Mesenteric fat pad (tissue), 1 donor: ENCODE measurements at places on chromosomes 7 and 10. TPM values are rescaled to one million over a fixed set of nuclear protein-coding genes. Genes with fewer than 3 reads are reported as not detected.

- DNase-seq: no peak
Observed at GRCh38 chr10:79938728-79939406, 10.0 kb downstream of the SFTPD start.

DNA sequence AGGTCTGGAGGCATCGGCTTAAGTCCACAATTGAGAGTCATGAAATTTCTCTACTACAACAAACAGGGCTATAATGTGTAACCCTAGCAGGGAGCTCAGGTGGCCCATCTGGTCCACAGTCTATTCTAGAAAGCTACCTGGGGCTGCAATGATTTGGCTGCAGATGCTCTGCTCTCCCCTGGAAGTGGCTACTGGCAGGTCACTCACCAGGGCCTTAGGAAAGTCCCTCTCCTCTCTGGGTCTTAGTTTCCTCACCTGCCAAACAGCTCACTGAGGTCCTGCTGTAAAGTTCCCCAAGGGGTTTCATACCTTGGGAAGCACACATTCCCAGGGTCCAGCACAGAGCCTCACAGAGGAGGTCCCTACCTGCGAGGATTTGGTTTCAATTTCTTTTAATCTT lies 2.5 kb downstream of the IGFBP3 start:
- no peak for DNase-seq

DNA sequence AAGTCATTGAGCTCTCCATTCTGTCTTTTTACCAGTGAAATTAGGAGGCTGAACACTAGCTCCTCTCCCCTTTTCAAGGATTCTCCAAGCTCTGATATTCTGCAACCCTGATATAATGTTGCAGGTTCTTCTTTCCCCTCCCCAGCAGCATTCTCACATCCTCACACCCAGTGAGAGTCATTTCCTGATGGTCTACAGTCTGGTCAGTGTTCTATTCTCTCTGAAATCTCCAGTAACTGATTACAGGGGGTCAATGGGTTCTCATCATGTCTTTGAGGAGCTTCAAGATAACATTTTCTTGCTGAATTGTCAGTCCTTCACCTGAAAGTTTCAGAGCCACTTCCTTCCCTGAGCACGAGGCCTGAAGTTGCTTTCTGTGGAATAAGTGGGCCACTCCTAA lies 299.4 kb downstream of the PTEN start:
- DNase-seq: no peak

- DNase-seq: no peak
Observed at GRCh38 chr7:96837593-96837992, 127.9 kb upstream of the SEM1 start.

DNA sequence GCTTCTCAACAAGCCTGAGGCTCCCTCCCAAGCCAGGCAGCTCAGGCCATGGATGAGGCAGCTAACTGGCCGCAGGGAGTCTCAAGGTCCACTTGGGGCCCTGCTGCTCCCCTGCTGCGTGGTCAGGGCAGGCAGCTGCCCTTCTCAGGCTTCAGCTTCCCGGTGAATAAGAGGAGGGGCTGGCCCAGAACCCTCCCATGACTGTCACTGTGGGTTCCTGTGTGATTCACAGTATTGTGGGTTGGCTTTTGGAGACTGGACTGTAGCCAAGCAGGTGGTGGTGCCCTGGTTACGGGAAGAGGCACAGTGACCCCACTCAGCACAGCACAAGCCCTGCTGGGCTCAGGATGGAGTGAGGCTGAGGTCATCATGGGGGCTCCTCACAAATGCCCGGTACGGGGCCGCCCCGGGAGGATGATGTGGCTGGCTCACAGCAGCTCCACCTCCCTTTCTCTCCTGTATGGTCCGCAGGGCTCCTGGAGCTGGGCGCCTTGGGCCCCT lies 189.8 kb downstream of the HECW1 start:
- DNase-seq: peak; percentile 72

- no peak for DNase-seq
Observed at GRCh38 chr10:74329873-74330272, 178.9 kb downstream of the ADK start.

GRCh38 chr7:121873289-121874194 lies 581 bp downstream of the PTPRZ1 start:
- no peak for DNase-seq

DNA sequence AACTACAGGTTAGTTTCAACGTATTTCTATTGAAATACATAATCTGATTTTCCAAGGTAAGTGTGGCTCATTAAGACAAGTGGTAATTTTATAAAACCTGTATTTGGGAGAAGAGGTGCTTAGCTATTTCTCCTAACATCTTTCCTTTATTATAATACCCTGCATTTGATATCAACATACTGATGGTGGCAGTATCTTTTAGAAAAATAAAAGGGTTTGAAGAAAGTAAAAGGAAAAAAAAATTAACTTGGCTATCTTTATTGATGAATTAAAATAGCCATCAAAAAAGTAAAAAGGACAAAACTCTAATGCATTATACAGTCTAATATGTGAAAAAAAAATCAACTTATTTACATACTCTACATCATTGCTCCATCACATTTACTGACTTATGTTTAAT lies 68.0 kb downstream of the NRBF2 start:
- no peak for DNase-seq

GRCh38 chr7:139776486-139777132 lies 1.2 kb downstream of the HIPK2 start:
- no peak for DNase-seq

GRCh38 chr7:114364151-114364550 lies 50.5 kb upstream of the FOXP2 start:
- DNase-seq: no peak

DNA sequence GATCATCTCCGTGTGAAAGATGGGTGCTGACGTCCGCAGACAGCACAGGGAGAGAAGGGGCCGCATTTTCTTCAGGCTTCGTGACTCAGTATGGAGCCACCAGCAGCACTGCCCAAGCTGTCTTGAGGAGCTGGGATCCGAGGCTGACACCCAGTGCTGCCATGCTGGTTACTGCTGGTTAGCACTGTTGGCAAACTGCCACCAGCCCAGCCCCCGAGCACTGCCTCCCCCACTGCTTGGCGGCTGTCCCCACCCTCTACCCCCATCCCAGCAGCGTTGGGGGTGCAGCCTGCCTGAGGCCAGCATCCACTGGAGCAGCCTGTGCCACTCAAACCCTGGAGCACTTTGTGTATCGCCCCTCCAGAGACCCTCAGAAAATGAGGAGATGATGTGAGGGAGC lies 35.8 kb upstream of the EN2 start:
- no peak for DNase-seq

DNA sequence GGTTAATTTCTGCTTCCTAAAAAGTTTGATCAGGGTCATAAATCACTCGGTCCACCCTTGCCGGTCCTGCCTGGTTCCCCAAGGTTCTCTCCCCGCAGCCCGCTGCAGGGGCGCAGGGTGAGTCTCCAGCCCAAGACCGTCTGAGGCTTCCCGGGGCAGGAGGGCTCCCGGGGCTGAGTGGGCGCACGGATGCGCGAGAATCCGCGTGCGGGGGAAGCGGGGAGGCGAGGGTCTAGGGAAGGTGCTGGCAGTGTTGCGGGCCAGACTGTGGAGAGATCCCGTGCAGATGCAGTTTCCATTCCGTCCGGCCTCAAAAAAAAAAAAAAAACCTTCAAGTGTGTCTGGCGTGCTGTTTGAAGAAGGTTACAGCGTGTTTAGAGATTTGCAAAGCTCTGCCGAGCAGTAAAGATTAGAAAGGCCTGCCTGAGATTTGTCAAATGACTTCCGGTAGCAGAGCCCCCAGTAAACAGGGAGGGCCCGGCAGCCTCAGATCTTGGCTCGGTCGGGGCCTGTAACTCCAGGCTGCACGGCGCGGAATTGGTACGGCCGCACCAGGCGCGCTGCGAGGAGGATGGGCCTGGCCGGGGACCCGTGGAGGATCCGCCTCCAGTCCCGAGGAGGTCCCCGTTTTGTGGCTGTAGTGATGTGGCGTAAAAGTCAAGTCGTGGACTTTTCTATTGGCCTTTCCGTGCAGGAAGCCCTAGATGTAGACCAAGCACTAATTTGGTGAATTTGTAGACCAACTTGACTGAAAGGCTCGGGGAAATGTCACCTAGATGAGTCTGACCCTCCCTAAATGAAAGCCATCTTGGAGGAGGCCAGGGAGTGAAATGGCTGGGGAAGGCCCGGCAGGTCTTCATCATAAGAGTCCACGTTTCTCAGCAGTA lies 293.2 kb upstream of the NFE2L3 start:
- no peak for DNase-seq

DNA sequence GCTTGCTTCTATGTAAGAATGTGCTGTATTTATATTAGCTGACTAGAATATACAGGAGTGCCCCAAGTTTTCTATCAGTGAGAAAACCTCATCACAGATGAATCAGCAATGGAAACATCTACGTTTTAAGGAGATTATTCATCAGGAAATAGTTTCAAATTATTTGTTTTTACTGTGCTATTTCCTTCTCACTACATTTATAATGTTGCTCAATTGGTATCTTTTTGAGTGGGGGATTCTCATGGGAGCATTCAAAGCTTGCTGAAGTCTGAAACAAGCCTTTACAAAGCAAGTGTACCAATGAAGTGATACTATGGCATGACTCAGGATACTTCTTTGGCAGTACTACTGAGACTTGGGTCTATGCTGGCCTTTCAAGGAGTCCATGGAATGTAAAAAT lies 191.1 kb upstream of the SLC26A5 start:
- no peak for DNase-seq

DNA sequence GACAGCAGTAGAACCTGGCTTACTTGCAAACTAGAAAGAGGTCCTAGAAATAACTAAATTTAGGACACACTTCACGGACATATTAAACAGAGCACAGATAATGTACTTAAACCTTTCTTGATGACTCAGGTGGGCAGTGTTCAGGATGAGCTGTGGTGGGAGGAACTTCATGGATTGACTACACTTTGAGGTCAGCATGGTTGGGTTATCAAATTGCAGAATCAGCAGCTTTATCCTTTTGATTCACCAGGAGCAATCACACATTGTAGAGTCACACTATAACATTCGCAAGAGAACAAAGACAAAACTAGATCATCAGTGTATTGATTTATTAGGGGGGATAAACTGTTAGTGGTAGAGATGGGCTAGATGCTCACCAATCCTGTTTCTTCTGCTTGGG lies 38.6 kb upstream of the AGK start:
- no peak for DNase-seq

ASZ1 gene
- total RNA-seq: not detected

TMEM178B gene
- total RNA-seq: 0.74 TPM

MMRN2 gene
- 78.4 TPM for total RNA-seq
